ENCODE measurements at places on chromosomes 2 and 18.

- no peak for DNase-seq
These were observed 639 bp downstream of the MAIP1 start for GRCh38 chr2:199956062-199956380.

- DNase-seq: no peak
These were observed 158.3 kb upstream of the WDSUB1 start for GRCh38 chr2:159444754-159445153.

DNA sequence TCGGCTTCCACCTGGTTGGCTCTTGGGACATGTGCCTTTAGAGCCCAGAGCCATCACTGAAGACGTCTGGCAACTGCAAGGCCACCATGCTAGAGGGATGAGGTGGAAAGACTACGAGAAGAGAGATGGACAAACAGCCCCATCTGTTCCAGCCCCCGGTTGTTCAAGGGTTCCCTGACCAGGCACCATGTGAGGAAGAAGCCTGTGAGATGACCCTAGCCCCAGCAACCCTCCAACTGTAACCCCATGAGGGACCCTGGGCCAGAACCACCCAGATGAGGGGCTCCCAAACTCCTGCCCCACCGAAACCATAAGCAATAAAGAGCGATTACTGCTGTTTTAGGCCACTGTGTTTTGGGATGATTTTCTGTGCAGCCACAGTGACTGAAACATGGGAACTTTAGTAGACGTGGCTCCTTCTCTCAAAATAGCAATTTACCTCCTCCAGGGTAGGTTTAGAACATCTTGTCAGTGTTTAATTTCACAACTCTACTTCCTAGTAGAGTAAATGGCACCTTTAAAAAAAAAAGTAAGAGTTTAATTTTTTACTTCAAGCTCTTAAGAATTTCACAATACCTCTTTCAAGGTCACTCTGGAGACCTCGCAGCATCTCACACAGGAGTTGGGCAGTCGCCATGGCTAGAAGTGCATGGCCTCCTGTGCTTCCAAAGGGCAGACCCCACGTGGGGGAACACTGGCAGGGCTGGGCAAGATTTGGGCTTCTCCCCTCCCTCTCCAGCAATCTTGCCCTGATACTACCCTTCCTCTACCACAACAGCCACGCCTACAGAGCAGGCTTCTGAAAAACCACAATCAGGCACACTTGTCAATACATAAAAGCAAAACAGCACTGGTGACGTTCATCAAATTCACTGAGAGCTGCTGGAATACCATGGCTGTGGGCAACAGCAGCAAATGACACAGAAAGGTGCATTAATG, 48.8 kb downstream of the TMEM163 start:
- DNase-seq: peak; percentile 11

DNA sequence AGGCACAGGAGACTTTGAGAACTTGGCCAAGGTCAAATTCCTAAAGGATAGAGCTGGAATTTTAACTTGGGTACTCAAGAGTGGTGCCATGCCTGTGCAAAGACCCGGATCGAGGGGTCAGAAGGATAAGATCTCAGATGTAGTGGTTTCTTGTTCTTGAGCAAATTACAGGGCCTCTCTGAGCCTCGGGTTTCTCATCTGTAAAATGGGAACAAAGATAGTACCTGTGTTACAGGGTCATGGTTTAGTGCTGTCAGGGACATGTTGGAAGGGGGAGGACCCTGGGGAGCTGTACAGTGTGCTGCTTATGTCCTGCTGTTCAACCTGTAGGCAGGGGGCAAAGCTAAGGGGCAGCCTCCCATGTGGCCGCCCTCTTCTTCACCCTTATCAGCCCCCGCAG, 173.5 kb upstream of the HAAO start:
- DNase-seq: no peak

- no peak for DNase-seq
These were observed 62.8 kb downstream of the AGFG1 start for GRCh38 chr2:227534714-227535113.

Data from stimulated activated CD4-positive, alpha-beta T cell treated with anti-CD3 and anti-CD28 coated beads, TNF-alpha, amount 100 ng/mL, for 24 hours (primary cell).